ENCODE measurements at places on chromosomes 7 and 10.
A peak's percentile ranks its signal among the peaks of the same experiment; 100 is the strongest.

DNA sequence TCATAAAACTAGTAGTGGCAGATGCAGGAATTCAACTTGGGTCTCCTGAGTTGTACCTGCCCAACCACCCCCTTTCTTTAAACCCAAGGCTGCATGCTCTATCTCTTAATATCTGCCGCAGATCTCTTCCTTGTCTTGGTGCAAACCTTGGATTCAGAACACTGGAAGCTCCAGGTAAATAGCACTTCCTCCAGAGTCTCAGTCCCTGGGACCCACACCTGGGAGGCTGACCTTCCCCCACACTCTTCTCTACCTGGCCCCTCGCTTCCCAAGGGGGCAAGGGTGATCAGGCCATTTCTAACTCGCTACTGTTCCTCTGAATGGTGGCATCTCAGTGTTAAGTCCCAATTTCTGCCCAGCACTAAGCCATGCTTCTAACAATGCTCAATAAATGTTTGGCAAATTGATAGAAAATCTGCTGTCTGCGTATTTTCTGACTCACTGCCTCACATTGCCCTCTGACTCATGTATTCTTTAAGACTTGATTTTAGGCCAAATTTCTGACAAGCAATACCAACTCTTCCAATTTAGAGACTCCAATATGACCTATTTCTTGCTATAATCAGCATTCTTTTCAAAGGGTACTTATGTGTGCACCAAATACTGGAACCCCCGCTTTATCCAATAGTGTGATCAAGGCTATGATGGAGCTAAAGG is 68.0 kb upstream of the PPP1R3C start:
- peak; percentile 50 for DNase-seq

- DNase-seq = no peak
These were observed 41.6 kb downstream of the JAKMIP3 start for GRCh38 chr10:132107186-132107948.

- DNase-seq = no peak
These were observed 168.5 kb upstream of the MEOX2 start for GRCh38 chr7:15854841-15855524.

GRCh38 chr10:105189463-105189800 is 548.3 kb downstream of the SORCS3 start:
- no peak for DNase-seq

GRCh38 chr7:125010540-125010939 is 80.9 kb upstream of the POT1 start:
- DNase-seq = no peak

DNA sequence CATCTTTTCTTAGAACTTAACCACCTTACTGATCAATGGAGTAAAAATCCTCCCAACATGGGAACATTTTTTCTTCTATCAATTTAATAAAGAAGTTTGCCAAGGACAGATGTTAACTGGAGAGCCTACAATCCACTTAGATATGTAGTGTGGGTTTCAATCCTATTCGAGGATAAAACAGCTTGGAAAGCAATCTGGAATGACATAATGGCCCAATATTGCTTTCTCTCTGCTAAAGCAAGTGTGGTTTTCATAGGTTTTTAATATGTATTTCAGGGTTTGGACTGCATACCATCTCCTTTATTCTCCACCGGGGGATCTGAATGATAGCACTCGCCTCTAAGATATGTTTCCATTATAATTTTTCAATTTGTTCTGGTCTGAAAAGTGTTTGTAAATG is 149.7 kb downstream of the PRPF18 start:
- DNase-seq = no peak

DNA sequence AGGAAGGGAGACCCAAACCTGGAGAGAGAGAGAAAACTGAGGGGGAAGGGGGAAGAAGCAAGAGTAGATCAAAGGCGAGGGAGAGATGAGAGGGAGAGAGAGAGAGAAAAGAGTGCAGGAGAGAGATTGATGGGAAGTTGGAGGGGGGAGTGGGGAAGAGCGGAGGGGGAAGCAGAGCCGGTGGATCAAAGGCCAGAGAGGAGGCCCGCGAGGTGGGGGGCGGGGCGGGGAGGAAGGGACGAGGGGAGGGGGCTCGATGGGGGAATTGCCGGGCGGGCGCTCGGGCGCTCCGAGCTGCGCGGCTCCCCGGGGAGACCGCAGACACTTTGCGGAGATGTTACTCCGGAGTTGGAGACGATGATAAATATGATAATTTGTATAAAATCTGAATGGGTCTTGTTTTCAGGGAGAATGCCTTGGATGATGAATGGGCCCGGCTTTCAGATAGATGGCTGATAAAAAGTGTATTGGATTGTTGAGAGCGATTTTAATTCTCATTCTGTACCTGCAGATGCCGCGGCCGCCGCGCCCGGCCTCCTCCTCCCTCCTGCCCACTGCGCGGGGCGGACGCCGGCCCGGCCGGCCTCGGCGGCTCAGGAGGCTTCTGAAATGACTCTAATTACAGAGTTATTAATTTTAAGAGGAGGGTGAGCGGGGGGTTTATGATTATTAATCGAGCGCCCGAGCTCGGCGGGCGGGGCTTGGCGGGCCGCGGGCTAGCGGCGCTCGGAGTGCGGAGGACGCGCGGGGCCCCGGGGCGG is 21.4 kb upstream of the PAX2 start:
- DNase-seq = no peak

DNA sequence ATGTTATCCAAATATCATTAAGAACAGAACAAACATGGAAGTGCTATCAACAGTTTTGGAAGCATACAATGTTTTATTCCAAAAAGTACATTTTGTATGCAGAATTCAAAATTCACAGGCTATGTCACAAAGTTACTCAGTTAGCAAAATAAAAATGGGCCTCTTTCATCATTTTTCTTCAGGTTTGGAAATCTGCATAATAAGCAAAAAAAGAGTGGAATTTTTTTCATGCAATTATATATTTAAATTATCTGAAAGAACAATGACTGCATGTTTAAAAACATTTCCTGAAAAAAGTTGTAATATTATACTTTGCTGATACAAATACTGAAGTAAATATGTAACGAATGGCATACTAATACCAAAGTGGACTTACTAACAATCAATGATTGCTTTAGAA is 161.2 kb upstream of the MBL2 start:
- DNase-seq = no peak

- DNase-seq = no peak
These were observed 82.3 kb downstream of the ZNF503 start for GRCh38 chr10:75319274-75319673.

- peak; percentile 19 for DNase-seq
These were observed 57.2 kb downstream of the CREB5 start for GRCh38 chr7:28469562-28469961.

- DNase-seq = no peak
These were observed 288.0 kb downstream of the FGFR2 start for GRCh38 chr10:121310151-121310711.

DNA sequence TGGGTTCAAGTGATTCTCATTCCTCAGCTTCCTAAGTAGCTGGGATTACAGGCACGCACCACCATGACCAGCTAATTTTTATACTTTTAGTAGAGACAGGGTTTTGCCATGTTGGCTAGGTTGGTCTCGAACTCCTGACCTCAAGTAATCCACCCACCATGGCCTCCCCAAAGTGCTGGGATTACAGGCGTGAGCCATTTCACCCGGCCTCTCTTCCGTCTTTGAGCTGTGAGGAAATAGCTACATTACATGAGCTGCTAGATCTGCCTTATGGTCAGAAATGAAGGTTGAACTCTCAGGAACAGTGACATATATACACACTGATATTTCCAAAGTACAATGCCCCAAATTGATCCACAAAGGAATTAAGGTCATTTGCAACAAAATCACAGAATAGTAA is 2.4 kb downstream of the BLVRA start:
- no peak for DNase-seq

GRCh38 chr7:40571796-40572195 is 437.0 kb downstream of the SUGCT start:
- DNase-seq = peak; percentile 32

GRCh38 chr10:62691336-62691735 is 113.2 kb upstream of the ADO start:
- no peak for DNase-seq

DNA sequence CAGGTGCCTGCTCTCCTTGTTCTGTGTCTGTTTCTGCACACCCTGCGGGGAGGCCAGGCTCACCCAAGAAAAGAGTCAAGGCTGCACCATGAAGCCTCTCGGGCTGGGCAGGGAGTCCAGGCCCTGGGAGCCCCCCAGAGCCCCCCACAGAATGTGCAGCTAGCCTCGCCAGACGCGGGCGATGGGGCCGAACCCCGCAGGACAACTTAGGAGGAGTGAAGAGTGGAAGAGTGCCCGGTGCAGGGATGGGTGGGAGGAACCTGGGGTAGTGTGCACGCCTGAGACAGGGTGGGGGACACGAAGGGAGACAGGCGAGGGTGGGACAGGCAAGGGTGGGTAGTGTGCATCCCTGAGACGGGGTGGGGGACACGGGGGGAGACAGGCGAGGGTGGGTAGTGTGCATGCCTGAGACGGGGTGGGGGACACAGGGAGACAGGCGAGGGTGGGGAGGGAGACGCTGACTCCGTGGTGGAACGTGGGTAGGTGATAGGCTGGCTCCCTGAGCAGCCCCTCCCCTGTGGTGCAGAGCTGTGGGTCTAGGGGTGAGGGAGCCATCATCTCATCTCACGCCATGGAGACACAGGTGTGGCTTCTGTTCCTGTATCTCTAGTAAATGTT is 615.4 kb downstream of the DNAJB6 start:
- DNase-seq = no peak

DNA sequence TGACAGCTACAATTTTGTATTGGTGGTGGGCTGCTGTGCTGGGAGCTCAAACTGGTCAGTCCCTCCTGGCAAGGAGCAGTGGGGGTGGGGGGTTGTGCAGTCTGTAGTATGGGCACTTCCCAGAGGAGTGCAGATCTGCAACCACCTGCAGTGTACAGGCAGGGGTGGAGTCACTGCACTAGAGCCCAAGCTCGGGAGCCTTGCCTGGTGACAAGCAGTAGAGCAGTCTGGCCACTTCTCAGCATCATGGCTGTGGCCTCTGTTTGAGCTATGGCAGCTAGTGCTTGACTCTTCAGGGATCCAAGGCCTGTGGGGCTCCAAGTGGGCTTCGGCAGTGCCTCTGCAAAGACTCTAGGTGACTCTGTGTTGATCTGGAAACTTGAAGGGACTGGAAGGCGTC is 585.1 kb upstream of the GRM3 start:
- DNase-seq = no peak

- DNase-seq = peak; percentile 11
These were observed 486 bp downstream of the CACNA2D1 start for GRCh38 chr7:82443036-82443546.

DNA sequence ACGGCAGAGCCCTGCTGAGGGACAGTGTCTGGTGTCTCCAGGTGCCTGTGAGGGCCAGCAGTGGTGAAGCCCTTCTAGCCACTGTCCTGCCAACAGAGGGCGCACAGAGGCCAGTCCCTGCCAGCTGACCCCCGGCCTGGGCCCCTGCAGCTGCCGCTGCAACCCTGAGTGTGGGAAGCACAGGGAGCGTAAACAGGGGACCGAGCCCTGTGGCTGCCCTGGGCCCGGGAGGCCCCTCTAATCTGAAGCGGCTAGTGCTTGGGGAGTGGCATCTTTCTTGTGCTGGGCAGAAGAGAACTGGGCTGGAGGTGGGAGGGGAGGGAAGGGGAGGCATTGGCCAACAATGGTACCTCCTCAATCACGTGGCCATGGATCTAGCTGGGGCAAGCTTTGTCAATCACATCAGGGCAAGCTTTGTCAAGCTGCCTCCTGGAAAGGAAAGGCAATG is 34.6 kb downstream of the TRIM8 start:
- peak; percentile 46 for DNase-seq

DNA sequence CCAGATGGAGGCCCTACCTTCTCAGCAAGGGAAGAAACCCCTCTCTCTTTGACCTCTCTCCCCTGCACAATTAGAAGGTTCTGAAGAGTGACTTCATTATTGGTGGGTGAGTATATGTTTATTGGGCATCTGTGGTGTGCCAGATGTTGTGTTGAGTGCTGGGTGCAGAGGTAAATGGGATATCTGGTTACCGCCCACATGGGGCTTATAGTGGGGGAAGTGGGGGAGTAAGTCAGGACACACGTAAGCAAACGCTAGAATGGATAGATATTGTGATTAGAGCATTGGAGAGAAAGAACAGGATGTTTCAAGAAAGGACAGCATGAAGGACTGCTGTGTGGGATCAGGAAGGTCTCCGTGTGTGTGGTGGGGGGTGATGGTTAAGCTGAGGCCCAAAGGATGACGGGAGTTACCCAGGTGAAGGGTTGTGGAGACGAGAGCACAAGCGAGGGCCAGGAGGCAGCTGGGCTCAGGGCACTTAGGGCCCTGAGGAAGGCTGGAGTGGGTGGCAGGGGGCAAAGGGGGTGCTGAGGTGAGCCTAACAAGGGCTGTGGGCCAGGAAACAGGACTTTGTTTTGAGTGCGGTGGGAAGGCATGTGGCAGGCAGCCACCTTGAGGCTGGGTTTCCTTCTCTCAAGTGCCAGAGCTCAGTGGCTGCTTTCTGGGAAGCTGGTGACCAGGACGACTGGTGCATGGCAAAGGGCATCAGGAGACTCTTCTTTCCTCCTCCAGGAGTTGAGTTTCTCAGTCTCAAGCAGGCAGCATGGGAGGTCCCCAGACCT is 299.9 kb downstream of the RPS24 start:
- DNase-seq = no peak

- DNase-seq = no peak
These were observed 37.2 kb downstream of the PRSS2 start for GRCh38 chr7:142807855-142808460.

- no peak for DNase-seq
These were observed 21.3 kb downstream of the AVL9 start for GRCh38 chr7:32516551-32517100.

- DNase-seq = peak; percentile 20
These were observed 20.5 kb upstream of the SLC16A12 start for GRCh38 chr10:89555688-89556445.

- no peak for DNase-seq
These were observed 323.4 kb upstream of the SEMA3D start for GRCh38 chr7:85510287-85510686.

GRCh38 chr7:44329888-44330287 is 4.5 kb upstream of the CAMK2B start:
- no peak for DNase-seq

- no peak for DNase-seq
These were observed 314.2 kb downstream of the LHFPL3 start for GRCh38 chr7:104642560-104642959.

- no peak for DNase-seq
These were observed 184.4 kb downstream of the C7orf25 start for GRCh38 chr7:42727451-42727850.

DNA sequence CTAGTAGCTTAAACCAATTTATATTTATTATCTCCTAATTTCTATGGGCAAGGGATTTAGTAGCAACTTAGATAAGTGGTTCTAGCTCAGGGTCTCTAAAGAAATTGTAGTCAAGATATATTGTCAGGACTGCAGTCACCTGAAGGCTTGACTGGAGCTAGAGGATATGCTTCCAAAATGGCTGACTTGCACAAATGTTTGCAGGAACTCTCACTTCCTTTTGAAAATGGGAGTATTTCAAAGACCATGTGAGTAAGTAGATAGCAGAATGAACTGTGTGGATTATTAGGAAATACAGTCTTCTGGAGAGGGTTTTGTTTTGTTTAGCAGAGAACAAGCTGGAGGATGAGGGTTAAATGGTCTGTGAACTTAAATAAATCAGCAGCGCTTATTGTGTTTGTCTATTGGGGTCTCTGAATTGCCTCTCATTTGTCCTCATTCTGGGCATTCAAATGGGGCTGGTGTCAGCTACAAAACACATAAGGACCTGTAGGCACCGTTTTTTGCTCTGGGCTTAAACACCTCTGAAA is 524.6 kb downstream of the LRMDA start:
- DNase-seq = no peak

Measured in fibroblast of gingiva (primary cell).